Activated CD4-positive, alpha-beta T cell treated with anti-CD3 and anti-CD28 coated beads for 4 hours (primary cell): ENCODE measurements at places on chromosomes 1 and 21.
A peak's percentile ranks its signal among the peaks of the same experiment; 100 is the strongest.

GRCh38 chr1:24191860-24192259 is 4.8 kb upstream of the IFNLR1 start:
- DNase-seq: peak; percentile 20

GRCh38 chr1:185759061-185759460 is 24.9 kb downstream of the HMCN1 start:
- no peak for DNase-seq

DNA sequence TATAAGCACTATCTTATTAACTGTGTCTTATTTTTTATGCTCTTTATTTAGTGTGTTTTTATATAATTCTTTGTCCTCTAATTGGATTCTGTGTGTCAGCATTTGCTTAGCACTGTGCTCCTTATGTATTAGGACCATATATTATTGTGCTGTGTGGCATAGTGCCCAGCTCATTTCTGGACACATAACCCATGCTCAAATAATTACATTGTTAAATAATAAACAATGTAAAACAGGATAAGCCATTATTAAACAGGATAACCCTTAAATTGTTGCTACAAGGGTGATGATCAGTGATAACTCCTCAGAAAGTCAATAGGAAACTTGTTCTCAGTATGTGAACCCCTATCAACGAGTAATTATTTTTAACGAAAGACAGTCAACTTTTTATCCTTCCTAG is 150.4 kb downstream of the ADGRL4 start:
- no peak for DNase-seq

DNA sequence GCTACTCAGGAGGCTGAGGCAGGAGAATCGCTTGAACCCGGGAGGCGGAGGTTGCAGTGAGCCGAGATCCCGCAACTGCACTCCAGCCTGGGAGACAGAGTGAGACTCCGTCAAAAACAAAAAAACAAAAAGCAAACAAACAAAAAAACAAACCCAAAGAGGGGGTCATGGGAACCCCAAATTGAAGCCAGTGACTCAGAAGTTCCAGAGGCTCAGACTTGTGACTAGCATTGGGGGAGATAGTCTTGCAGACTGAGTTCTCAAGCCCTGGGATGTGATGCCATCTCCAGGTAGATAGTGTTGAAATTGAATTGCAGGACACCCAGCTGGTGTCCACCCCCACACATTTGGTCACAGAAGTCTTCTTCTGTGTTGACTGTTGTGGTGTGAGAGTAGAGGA is 24.9 kb upstream of the ENO1 start:
- peak; percentile 17 for DNase-seq

DNA sequence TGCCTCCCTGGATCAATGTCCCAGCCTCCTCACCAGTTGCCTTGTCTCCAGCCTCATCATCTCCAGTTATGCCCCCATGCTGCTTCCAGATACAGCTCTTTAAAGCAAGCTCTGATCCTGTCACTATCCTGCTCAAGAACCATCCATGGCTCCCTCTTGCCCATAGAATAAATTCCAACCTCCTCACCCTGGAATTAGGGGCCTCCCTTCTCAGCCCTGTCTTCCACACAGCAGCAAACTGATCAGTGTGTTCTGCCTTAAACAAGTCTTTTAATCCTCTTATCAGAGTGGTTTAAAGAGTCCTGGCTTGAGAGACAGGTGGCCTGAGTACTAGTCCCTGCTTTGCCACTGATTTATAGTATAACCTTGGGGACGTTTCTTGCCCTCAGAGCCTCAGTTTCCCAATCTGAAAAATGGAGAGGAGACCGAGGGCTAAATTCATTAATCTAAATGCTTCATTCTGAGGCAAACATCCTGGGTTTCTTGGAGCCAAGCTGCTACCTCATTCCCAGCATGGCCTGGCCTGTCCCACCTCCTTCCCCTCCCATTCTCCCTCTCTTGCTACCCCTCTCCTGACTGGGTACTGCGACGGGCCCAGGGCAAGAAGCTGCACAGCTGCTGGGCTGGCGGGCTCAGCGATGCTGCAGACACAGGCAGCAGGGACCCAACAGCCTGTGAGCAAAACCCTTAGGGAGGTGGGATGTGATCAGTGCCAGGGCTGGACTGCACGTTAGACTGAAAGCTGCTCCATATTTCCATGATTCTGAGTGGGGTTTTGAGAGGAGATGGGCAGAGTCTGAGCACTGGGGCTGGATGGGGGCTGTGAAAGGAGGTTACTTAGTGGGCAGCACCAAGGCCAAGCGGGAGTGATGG is 221.4 kb downstream of the PTPRU start:
- DNase-seq: no peak

DNA sequence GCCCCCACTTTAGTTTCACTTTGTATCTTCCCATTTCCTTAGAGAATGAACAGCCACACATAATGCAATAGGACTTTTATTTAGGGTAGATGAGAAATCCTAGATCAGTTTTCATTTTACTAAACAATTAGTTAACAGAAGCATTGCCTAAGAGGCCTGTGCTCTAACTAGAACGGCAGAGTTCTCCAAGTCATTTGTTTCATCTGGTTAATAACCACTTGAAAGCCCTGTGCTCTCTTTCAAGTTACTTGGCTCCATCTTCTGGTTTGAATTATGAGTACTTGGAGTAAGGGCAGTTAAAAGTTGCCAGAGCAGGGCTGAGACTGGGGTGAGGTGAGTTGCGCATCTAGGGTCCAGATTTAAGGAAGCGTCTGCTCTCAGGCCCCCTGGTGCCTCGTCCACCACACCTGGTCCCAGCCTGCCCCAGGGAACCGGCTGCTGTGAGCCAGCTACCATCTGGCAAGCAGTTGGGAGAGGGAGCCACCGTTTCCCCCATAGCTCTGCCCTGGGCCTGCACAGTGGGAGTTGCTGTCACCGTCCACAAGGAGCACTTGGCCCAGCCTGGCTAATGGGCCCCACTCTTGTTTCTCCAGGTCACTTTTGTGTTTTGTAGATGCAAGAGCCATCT is 18.1 kb upstream of the SLC44A3 start:
- DNase-seq: no peak

- DNase-seq: no peak
Observed at GRCh38 chr1:223739366-223740037, 27.2 kb downstream of the CAPN2 start.

- DNase-seq: peak; percentile 65
Observed at GRCh38 chr1:87325982-87326738, 2.5 kb upstream of the LMO4 start.

DNA sequence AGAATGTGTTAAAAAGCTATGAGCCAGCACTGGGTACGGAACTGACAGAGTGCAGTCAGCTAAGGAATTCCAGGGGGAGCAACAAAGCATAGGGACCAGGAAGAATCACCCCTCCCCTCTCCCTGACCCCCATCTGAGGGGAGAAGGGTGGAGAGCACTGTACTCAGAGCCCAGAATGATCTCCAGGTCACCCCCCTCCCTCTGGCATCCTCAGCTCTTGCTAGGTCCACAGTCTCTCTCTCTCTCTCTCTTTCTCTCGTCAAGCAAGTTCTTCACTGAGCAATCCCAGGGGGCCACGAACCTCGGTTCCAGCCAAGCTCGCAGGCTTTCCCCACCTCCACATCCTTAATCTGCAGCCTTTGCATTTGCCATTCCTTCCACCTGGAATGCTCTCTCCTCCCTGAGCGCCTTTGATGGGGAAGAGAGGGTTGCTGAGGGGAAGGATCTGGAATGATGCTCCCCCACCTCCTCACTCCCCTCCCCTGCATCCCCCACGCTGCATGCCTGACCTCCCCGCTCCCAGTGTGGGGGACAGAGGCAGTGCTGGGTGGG is 6.7 kb upstream of the WASF2 start:
- no peak for DNase-seq
